Activated CD4-positive, CD25-positive, alpha-beta regulatory T cell (primary cell): ENCODE measurements at places on chromosomes 12 and 14.

- no peak for DNase-seq
Measured at GRCh38 chr12:106953352-106954250, 2.1 kb upstream of the TMEM263 start.

DNA sequence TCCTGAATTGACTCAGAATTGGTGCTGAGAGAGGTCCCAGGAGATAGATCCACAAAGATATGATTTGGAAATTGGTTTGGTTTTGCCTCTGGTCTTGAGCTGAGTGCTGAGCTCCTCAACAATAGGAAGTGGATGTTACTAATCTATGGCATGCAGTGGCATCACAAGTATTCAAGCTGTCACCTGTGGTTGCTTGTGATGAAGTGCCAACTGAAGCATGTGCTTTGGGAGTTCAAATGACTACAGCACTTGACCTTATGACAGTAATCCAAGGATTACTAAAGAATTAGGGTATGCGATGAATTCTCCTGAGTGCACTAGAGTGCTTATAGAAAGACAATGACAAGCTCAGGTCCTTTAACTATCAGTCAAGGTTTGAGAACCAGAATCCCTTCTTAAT is 406.2 kb downstream of the NOVA1 start:
- DNase-seq: no peak

GRCh38 chr12:45431126-45431525 is 215.2 kb downstream of the ANO6 start:
- no peak for DNase-seq

DNA sequence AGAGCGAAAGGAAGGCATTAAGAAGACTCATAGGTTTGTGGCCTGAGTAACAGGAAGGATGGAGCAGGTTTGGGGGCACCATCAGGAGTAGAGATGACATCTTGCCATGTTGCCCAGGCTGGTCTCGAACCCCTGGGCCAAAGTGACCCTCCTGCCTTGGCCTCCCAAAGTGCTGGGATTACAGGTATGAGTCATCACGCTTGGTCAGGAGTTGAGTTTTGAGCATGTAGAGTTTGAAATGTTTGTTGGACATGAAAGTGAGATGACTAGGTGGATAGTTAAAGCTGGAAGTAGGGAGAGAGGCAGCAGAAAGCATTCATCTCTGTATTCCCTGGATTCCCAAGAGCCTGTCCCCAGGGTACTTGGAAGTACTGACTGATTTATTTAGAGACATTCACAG is 112.6 kb downstream of the ERC1 start:
- no peak for DNase-seq

DNA sequence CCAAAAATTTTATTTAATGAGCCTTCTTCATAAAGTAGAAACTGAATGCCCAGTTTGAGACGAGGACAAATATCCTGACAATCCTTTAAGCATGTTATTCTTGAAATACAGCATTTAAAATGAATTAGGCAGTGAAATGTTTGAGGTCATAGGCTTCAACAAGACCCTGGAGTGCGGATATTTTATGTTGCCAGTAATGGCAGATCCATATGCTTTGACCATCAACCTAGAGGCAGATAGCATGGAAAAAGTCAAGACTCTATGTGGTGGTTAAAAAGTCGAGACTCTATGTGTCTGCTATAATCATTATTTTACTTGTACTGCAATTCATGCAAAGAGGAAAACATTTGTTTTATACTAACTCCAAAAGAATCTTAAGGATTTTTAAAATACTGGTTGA is 2.0 kb upstream of the MAP4K5 start:
- no peak for DNase-seq

DNA sequence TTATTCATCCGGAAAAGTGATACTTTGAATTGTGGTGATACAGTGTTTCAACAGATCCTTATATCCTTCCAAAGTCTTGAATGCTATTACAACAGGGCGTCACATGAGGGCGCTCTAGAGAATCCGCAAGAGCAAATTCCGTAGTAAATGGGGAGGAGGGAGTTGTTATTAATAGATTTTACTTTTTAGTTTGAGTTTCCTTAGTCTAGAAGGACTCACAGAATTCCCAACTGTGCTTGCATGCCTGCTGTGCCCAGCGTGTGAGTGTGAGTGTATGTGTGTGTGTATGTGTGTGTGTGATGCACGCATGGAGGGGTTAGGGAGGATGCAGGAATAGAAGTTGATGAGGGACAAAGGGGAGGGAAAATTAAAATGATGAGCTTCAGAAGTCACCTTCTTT is 375.3 kb downstream of the C12orf75 start:
- DNase-seq: no peak

GRCh38 chr12:97813301-97813700 is 350.7 kb downstream of the RMST start:
- DNase-seq: no peak

DNA sequence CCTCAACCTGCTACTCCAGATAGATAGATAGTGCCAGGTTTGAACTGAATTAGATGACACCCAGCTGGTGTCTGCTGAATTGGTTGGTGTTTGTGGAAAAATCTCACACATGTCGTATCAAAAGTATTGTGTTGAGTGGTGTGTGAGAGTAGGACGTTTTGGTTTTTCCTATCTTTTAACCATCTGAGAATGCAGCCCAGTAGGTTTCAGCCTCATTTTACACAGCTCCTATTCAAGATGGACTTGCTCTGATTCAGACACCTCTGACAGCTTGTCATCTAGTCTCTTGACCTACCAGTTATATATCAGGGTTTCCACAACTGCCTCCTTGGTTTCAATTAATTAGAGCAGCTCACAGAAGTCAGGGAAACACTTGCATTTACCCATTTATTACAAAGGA is 254.4 kb downstream of the KTN1 start:
- DNase-seq: no peak
